GM04504 (cell line): ENCODE measurements at places on chromosomes 1 and 21.

- no peak for DNase-seq
Observed at GRCh38 chr1:223033658-223034057, 109.4 kb downstream of the TLR5 start.

DNA sequence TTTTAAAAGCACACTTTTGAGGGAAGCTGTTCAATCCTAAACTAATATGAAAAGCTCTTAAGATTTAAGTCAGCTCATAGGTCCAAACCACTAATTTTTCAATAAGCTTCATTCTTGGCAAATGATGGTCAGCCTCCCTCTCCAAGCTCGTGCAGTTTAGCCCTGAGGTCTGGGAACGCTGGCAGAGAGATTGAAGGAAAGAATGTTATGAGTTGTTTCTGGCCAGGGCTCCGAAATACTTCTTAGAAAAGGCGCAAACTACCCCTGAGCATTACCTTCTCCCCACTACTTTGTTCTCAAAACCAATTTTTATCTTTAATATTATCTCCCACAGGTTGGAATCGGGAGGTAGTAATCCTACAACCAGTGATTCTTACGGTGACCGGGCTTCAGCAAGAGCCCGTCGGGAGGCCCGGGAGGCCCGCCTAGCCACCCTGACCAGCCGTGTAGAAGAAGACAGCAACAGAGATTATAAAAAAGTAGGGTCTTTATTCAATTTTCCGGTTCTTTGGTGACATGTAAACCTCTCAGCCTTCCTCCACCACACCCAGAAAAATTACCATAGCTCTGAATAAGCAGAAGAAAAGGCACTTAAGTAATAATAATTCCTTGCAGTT is 147.7 kb downstream of the SYT2 start:
- no peak for DNase-seq

DNA sequence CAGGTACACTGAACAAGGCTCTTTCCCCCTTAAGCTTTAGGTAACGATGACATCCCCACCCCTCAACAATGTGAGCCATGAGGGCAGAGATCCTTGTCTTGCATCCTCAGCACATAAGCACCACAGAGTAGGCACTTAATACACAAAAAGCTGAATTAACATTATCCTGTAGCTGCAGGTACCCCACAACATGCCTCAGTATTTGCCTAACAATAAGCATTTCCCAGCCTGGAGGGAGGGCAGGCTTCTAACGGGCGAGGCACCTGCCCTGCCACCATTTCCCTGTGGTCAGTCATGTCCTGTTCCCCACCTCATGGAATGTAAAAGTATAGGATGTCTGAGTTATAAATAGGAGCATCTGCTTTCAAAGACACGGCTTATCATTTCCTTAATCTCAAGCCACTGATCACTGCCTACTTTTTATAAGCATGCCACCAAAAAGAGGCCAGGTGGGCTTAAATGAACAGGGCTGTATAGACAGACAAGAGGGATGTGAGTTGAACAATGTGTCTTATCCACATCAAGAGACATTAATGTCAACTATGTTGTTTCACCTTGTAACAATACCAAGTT is 3.4 kb downstream of the CAPZB start:
- no peak for DNase-seq

DNA sequence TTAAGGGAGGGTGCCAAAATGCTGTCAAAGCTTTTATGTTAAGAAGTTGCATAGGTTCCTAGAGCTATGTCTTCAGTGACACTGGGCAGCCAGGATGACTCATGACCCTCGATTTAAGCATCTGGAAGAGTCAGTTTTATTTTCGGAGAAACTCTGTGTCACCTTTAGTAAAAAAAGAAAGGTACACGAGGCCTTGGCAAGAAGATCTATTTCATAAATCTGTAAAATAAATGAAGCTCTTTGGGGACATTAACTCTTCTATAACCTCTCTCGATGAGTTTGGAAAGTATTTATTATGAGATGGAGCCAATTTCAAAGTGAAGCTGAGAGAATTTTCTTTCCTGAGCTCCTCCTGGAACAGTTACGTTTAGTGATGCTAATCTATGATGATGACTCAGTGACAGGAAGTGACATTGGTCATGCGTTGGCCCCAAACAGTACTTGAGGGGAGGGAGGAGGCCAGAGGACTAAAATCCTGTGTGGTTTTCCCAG is 156.5 kb downstream of the HLX start:
- peak; percentile 36 for DNase-seq

- no peak for DNase-seq
Observed at GRCh38 chr1:115088871-115089419, 358 bp downstream of the TSPAN2 start.

DNA sequence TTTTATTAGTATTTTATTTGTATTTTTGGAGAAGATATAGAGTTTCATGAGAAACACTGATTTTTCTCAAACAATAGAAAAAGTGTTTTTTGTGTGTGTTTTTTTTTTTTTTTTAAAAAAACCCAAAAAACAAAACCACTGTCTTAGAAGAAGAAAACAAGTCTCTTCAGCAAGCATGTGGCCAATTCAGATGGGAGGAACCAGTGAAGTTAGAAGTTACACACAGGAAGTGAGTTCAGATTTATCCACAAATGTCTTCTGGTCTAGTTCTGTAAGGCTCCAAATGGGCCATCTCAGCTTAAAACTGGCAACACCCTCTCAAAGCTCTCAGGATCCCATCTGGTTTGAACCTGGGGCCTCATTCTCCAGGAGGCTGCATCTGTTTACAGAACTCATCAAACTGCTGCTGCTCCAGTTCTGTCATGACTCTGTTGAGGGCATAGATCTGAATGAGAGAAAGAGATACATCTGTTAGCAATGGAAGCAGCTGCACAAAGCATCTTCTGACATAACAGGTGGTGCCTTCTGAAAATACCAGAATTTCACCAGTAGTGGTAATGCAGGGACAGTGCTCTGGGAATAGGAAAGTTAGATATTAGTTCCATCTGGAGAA is 9.8 kb upstream of the ERMAP start:
- no peak for DNase-seq

DNA sequence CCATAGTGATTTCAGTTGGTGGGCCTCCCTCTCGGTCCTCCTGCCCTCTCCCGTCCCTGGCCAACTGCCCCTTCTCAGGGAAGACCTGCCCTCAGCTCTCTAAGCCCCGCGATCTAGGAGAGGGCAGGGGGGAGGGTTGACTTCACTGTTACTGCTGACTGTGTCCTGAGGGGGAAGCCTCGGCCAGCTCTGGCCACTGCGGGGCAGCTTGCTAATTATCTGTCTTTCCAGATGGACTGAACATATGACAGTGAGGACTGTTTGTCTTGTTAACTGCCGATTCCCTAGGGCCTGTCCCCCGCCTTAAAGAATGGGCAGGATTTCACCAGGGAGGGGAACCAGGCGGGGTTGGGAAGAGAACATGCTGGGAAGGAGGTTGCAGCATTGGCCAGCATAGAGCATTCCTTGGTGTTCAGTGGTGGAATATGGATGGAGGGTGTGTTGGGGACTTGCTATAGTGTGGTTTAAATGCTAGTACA is 22.9 kb downstream of the NIPAL3 start:
- DNase-seq = peak; percentile 64

DNA sequence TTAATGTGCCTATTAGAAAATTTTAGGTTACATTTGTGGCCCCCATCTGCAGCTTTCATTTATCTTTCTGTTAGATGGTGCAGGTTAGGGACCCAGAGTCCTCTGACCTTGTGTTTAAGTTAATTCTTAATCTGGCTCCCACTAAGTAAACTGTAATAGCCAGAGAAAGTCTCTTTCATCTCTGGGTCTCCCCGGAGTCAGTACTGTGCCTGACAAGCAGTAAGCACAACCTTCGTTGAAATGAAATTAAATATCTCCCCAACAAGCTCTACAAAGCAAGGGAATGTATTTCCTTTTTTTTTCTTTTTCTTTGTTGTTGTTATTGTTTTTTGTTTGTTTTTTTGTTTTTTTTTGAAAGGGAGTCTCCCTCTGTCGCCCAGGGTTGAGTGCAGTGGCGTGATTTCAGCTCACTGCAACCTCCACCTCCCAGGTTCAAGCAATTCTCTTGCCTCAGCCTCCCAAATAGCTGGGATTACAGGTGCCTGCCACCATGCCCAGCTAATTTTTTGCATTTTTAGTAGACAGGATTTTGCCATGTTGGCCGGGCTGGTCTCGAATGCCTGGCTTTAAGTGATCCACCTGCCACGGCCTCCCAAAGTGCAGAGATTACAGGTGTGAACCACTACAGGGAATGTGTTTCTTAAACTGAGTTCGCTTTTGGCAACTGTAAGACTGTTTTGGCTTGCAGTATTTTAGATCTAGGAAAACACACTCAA is 81.6 kb downstream of the HHIPL2 start:
- DNase-seq = no peak

- DNase-seq = no peak
Observed at GRCh38 chr1:7658099-7658498, 113.0 kb upstream of the VAMP3 start.

DNA sequence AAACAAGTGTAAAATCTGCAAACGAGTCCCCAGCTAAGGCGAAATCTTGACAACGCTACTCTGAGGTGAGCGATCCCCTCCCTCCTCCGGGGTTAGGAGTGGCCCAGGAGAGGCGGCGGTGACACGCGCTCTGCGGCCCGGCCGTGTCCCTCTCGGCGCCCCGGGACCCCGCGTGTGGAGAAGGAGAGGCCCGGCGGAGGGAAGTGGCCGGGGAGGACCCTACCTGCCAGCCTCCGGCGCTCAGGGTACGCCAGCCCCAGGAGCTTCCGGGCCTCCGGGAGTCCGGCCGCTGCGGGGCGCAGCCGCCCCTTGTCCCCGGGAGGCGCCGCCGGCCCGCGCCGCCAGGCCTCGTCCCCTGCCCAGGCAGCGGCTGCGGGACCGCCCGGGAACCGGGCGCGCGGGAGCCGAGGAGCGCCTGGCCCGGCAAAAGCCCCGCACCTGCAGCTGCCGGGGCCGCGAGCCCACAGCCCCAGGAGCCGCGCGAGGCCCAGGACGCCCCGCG is 543 bp downstream of the ABCB10 start:
- DNase-seq = no peak

- no peak for DNase-seq
Observed at GRCh38 chr21:28674763-28675162, 317.9 kb downstream of the LTN1 start.

GRCh38 chr1:108881369-108881768 is 4.6 kb downstream of the GPSM2 start:
- no peak for DNase-seq

GRCh38 chr1:162889989-162890388 is 29.0 kb upstream of the CCDC190 start:
- no peak for DNase-seq

GRCh38 chr1:202315576-202316168 is 26.1 kb downstream of the UBE2T start:
- DNase-seq = peak; percentile 35

DNA sequence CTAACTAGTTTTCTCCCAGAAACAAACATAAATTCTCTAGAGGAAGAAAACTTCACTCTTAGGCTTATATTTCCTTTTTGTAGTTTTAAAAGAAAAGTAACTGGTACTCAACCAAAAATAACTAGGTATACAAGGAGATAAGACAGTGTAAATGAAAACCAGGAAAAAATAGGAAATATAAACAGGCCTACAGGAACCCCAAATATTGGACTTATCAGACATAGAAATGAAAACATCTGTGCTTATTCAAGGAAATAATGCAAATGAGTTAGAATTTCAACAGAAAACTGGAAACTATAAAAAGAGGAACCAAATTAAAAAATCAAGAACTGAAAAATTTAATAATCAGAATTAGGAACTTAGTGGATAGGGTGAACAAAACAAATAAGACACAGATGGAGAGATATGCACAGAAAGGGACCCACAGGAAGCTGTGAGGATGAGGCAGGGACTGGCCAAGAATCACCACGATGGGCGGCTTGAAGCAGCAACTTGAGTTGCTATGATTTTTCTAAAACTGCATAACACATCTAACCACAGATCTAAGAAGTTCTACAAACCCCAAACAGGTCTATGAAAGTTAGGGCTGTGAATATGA is 67.5 kb upstream of the ACTRT2 start:
- no peak for DNase-seq

DNA sequence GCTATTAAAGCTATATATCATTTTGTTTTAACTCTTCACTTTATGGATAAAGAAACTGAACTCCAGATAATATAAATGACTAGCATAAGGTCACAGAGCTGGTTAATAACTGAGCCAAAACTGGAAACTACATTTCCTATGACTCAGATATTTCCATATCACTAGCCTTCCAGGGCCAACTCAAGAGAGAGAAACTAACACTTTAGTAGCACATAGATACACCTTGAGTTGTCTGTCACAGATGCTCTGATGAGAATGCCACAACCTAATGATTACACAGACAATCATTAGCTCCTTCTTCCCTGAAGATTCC is 40.7 kb downstream of the NME7 start:
- no peak for DNase-seq

GRCh38 chr1:3410142-3410925 is 44.1 kb upstream of the ARHGEF16 start:
- peak; percentile 28 for DNase-seq

- no peak for DNase-seq
Observed at GRCh38 chr1:215076322-215076721, 6.2 kb upstream of the KCNK2 start.

DNA sequence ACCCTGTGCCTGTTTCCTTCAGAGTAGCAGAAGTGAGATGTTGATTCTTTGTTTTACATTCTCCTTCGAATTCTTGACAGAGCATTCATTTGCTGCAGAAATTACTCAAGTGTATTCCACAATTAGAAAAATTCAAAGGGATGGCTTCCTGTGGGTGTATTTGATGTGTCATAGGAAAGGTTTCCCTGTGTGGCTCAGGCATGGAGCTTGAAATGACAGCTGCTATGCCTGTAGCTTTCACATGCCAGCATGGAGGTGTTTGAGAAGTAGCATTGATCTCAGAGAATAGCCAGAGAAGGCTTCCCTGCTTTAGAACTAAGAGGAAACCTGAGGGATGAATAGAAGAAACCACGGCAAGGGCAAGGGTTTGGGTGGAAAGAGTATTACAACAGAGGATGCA is 317.2 kb upstream of the DEPDC1 start:
- DNase-seq = no peak

- DNase-seq = no peak
Observed at GRCh38 chr1:235913311-235913710, 46.6 kb upstream of the LYST start.
